ENCODE measurements at places on chromosomes 6 and 20.

- DNase-seq = no peak
Measured at GRCh38 chr6:102732898-102733297, 1339.4 kb downstream of the GRIK2 start.

DNA sequence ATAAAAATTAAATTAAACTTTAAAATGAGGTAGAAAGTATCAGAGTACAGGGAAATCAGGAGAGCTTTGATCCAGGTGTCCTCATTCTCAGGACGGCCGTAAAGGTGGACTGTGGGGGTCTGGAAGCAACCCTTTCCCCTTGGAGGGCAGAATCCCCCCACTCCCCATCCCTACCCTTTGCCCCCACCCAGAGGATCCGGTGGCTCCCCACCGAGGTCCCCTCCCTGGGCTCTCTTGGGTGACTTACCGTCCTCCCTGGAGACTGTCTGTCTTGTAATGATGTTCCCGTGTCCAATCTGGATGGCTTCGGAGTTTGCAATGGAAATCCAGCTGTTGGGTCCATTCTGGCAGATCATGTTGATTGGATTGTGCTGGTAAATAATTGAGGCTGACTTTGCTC, 7.3 kb downstream of the ZBP1 start:
- no peak for DNase-seq

DNA sequence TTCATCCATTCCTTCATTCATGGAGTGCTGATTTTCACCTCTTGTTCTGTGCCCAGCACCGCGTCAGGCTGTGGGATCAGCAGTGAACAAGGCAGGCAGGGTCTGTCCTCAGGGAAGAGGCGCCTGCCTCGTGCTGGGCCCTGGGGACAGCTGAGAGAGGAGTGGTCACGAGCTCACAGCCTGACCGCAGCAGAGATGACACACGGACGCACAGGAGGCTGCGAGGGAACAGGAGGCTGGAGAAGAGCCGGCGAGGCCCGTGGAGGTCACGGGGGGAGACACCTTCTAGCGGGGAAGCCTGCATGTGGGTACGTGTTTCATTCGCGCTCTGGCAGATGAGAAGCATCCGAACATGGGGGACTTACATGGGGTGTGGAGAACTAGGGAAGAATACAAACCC, 27.5 kb downstream of the PXDC1 start:
- no peak for DNase-seq

- DNase-seq = peak; percentile 38
Measured at GRCh38 chr20:35490736-35491181, 35.4 kb downstream of the CEP250 start.

GRCh38 chr20:38843346-38843745, 37.8 kb downstream of the PPP1R16B start:
- DNase-seq = no peak

GRCh38 chr20:49039854-49040253, 6.3 kb upstream of the CSE1L start:
- DNase-seq = no peak

DNA sequence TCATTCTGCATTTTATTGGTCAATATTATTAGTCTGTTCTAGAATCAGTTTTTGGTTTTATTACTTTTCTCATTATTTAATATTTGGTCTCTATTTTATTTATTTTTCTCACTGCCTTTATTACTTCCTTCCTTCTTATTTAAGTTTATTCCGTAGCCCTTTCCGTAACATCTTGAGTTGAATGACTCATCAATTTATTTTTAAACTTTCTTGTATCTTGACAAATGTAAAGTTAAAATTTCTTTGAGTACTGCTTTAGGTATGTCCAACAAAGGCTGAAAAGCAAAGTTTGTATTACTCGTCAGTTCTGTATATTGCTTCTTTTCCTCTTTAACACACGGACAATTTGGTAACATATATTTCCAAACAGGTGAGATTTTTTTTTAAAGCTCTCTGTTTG, 192.0 kb downstream of the CD109 start:
- no peak for DNase-seq

- no peak for DNase-seq
Measured at GRCh38 chr6:162211777-162212176, 515.8 kb downstream of the PRKN start.

GRCh38 chr6:156953127-156953478, 175.9 kb downstream of the ARID1B start:
- DNase-seq = no peak

GRCh38 chr6:40888456-40888990, 150.5 kb downstream of the UNC5CL start:
- no peak for DNase-seq

- DNase-seq = no peak
Measured at GRCh38 chr6:150018846-150019580, 6.3 kb downstream of the RAET1L start.

DNA sequence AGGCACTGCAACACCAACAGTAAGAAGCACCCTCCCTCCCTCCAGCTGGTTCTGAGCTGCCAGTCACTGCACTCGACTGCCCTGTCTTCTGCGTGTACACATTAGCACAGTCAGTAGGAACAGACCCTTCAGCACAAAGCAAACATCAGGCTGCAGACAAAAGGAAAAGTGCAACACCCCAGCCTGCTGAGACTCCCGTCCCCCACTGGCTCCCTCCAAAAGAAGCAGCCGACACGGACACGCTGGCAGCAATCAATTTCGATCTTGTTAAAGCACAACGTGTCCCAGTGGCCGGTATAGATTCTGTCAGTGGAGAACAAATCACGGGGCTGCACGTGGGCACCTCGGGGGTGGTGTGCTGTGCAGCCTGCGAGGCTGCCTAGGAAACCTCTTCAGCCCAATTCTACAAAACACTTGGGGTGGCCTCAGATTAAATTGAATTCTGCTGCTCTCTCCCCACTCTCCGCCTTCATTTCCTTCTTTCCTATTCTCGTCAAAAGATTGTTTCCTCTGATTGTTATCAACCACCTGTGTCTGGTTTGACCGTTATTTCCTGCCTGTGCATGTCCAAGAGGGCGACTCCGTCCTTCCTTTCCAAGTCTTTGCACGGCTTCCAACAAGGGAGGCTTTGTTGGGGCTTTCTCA, 38.7 kb downstream of the TRAF3IP2 start:
- DNase-seq = no peak

DNA sequence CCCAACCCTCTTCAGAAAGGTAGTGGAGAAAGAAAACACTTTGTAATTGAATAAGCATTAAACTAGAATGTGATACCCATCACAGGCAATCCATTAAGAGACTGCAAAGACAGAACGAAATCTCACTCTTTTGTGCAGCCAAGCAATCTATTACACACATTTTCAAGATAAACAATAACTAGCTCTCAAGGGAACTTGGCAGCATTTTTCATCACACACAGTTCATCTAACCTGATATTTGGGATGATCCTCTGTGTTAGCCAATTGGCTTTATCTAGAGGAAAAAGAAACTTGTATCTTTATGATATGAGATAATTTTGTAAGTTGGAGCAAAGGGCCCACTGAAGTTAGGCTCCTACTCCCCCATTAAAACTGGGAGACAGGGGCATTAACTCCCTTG, 1.5 kb upstream of the GZF1 start:
- no peak for DNase-seq

DNA sequence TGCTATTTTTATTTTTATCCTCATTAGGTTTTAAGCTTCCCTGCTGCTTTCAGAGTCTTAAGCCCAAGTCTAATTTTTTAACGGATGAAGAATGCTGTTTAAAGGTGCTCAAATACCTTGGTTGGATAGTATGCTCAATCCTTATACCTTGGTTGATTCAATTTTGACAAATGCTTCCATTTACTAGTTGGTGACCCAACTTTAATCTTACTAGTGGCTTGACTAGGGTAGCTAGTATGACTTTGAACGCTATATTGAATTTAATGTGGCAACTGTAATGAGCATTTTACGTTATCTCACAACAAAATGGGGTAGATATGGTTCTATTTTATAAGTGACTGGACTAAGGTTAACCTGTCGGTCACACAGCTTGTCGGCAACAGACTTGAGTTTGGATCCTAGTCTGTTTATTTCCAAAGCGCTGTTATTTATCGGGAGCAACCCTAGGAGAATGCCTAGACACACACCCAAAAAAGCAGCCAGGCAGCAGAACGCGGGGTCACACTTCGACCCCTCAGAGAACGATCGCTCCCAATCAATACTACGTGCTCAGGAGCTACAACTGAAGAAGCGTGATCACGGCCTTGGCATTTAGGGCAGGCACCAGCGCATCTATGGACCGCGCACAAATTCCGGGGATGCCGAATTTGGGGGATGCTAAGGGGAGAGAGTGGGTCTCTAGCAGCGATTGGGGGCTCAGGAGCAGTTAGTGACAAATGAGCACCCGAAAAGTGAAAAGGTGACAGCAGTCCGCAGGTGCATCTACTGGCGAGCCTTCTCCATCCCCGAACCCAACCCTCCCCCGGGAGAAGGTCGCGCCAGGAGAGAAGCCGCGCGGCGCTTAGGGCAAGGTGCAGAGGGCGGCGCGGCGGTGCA, 586 bp upstream of the ALDH5A1 start:
- DNase-seq = no peak

- no peak for DNase-seq
Measured at GRCh38 chr6:87697581-87698546, 4.2 kb downstream of the AKIRIN2 start.
